CD4-positive, alpha-beta T cell (primary cell): ENCODE measurements at places on chromosomes 3 and 15. TPM values are rescaled to one million over a fixed set of nuclear protein-coding genes. Genes with fewer than 3 reads are reported as not detected.

DNA sequence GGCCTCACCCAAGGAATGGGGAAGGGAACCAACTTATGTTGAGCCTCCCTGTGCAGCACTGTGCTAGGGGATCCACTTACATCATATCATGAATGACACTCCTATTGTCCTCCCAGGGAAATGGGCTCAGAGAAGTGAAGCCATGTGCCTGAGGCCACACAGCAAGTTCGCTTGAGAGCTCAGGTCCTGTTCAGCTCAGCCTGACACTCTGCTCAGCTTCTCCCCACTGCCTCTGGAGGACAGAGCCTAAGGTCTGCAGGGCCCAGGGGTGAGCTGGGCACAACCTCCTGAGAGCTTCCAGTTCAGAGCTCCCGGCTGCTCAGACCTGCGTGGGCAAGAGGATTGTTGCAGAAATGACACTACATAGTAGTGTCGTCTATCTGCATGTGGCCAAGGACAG is 76.0 kb upstream of the SEC13 start:
- no peak for DNase-seq

GRCh38 chr15:46129145-46129544 is 494.3 kb downstream of the SQOR start:
- no peak for DNase-seq

DNA sequence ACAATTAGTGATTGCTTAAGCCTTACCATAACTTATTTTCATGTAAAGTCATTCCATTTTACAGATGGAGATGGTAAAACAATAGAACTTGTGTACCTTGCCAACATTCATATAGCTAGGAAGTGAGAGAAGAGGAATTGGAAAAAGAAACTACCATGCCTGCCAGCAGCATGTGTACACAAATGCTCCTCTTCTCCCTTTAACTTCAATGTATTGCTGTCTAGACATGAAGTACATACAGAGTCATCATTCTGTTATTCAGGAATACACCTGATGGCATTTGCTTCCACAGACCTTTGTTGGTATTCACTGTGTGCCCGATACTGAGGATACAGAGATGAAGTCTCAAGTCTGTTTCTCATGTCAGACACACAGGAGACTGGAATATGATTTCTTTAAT is 7.1 kb upstream of the TMEM207 start:
- DNase-seq: no peak

GABRR3 gene
- not detected for total RNA-seq

C3orf22 gene
- not detected for total RNA-seq

PDCD10 gene
- 22.8 TPM for total RNA-seq

U2SURP gene
- 164 TPM for total RNA-seq
